ENCODE measurements at places on chromosomes 7 and 10.

- DNase-seq: no peak
Observed at GRCh38 chr7:7306231-7306630, 123.9 kb downstream of the C1GALT1 start.

GRCh38 chr10:127737563-127738511 is 852 bp downstream of the FOXI2 start:
- DNase-seq: no peak

GRCh38 chr7:51227861-51228260 is 88.7 kb downstream of the COBL start:
- no peak for DNase-seq

GRCh38 chr7:128234476-128235026 is 6.5 kb upstream of the LEP start:
- DNase-seq: no peak

DNA sequence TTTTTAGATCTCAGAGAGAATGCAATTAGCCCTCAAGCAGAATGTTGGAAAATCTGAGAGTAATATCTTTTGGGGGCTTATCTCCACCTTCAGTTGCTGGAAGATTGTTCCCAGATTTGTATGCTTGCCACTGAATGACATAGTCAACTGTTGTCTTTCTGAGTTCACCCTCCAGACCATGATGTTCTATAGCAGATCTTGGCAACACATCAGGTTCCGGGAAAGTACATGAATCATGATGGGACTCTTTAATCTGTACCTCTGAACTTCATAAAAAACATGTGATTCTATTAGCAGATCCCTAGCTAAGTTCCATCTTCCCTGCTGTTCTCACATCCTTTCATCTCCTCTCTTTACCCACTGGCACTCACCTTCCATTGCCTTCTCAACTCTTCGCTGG is 68.9 kb downstream of the PLCE1 start:
- DNase-seq: no peak

DNA sequence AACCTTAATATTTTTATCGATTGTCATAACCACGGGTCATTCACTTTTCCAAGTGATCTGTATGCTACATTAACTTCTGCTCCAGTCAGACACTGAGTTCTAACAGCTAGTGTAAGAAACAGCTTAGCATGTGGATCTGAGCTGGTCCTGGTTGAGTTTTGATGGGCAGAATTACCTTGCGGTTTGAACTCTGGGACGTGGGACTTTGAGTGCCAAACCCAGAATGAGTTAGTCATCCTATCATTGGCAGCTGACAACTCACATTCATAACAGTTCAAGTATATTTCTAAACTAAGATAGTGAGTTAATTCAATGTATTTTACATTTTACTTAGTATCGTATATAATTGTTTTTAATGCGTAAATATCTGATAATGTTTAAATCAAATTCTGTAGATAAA is 43.2 kb downstream of the C7orf33 start:
- no peak for DNase-seq

GRCh38 chr7:45044338-45044737 is 44.3 kb downstream of the CCM2 start:
- DNase-seq: no peak

- DNase-seq: no peak
Observed at GRCh38 chr7:128679920-128680319, 7.8 kb downstream of the GARIN1A start.

DNA sequence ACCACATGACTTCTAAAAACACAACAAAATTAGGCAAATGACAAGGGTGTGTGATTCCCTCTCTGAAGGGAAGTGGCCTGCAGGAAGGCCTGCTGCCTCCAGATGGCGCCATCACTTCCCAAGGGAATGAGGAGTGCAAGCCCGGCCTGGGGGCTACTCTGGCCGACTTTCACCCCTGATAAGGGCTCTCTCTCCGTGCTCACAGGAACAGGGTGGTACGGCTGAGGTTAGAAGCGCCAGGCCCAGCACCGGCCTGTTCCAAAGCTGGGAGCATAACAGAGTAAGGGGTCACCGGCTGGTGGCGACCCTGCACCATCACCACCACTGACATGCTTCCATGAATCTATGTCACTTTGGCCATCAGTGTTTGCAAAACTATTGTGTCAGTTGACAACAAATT is 13.1 kb downstream of the RBP3 start:
- DNase-seq: peak; percentile 54

DNA sequence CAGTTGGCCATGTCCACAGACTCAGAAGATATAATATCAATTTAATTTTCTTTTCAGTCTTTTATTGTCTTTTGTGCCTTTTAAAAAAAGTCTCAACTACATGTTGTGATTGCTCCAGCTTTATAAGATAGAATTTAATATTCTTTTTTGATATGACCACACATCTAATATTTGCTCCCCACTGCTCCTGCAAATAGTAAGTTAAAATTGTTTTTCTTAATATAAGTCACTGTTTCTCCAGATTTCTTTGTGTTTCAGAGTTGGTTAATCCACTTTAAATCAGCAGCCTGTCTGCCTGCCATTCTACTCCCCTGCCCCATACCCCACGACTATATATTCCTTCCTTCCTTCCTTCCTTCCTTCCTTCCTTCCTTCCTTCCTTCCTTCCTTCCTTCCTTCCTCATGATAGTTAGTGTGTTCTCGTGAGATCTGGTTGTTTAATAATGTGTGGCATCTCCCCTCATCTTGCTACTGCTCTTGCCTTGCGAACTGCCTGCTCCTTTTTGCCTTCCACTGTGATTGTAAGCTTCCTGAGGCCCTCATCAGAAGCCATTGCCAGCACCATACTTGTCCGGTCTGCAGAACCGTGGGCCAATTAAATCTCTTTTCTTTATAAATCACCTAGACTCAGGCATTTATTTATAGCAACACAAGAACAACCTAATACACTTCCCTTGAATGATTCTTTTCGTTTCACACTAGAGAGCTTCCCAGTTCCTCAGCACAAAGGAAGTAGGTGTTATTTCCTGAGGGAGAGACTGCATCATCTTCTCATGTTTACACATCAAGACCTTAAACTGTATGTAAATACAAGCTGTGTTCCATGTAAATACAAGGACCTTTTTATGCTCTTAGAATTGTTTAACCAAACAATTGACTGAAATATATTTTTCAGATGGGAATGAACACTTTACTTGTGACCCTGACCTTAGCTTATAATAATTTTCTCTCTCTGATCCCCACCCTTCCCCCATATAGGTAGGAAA is 24.5 kb downstream of the TAS2R16 start:
- no peak for DNase-seq

- DNase-seq: no peak
Observed at GRCh38 chr10:70459061-70459773, 17.7 kb upstream of the NODAL start.

- DNase-seq: no peak
Observed at GRCh38 chr10:115118346-115118745, 25.2 kb downstream of the ATRNL1 start.

DNA sequence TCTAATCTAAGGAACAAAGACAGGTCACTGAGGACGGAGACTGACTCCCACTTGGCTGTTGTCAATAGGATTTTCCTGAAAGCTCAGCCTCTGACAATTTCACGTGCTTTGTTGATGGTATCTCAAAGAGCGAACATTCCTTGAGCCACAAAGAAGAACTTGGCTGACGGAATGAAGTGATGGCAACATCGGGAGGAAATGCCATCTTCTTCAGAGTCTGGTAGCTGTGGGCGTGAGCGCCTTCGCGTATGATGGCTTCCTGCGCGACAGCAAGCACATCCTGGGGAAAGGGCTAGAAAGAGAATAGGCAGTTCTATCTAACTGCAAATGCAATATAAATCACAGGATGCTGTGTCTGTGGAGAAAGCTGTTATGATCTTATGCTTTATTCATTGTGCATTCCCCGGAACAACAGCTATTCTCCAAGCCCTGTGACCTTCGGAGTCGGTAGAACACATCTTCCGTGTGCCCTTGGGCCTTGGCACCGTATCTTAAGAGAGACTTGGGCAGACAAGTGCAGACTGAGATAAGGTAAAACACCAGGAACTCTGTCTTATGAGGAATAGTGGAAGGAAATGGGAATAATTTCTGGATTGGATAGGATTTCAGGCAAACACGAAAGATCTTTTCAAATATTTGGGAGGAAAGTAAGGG is 19.6 kb upstream of the GTPBP4 start:
- DNase-seq: no peak

DNA sequence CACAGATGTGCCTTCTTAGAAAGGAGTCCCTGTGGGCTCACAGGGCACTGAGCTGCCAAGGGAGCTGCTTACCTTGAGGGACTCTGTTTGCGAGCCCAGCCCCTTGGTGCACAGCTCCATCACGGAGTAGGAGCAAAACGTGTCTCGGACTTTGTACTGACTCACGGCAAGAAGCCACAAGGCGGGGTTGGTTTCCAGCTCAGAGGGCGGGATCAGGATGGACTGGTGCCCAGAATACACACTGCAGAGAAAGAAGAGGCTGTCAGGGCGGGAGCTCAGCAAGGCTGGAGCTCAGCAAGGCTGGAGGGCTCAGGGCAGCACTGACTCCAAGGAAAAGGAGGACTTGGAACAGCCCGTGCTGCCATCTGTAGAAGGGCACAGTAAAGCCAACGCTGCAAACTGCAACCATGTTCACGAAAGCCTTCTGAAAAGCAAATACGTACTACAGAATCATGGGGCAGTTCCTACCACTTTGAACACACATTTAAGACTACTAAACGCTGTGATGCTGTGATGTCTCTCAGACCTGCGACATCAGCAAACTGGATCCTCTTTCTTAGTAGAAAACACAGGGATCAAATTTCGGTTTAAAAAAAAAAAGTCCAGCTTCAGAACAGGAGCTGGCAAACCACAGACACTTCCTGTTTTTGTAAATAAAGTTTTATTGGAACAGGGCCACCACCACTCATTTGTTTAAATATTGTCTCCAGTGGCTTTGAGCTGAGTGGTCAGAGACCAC is 194.3 kb downstream of the ZMYND11 start:
- DNase-seq: peak; percentile 92
